Stimulated activated CD4-positive, alpha-beta T cell treated with anti-CD3 and anti-CD28 coated beads, Interleukin-15, amount 100 ng/mL, for 48 hours (primary cell): ENCODE measurements at places on chromosomes 2 and 18.

GRCh38 chr2:180446492-180446891 is 439.4 kb upstream of the CWC22 start:
- DNase-seq = no peak

- DNase-seq = no peak
These were observed 9.7 kb upstream of the CUL3 start for GRCh38 chr2:224594840-224595239.

DNA sequence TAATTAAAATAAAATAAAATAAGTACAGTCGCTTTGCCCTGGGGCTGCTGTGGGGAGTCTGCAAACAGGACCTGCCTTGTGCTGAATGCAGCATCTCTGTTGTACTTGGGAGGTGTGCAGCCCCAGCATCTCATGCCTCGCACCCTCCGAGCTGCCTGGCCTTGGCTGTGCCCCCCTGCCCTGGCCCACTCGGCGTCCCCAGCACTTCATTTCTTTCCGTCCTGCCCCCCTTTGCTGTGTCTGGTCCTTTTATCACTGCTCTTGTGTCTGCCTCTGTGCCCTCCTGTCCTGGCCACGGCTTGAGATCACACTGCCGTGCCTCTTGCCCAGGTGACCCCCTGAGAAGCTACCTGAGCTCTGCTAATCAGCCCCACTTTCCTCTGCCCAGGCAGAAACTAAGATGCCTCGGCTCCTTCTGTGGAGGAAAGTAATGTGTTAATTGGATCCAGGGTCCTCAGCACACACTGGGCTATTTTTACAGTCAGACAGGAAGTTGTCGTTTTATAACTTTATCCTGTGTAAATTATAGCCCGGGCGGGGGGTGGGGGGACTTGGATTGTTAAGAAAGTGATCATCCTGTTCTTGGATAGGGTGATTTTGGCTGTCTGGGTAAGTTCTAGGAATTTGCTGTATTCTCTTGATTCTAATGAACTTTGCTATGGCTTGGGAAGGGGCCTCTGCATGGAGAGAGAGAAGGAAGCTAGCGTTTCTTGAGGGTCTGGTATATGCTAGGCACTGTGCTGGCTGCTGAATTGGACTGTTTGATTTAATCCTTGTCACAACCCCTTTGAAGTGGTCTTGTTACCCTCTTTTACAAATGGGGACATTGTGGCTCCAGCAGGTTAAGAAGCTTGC is 69.4 kb downstream of the AGAP1 start:
- DNase-seq = no peak

DNA sequence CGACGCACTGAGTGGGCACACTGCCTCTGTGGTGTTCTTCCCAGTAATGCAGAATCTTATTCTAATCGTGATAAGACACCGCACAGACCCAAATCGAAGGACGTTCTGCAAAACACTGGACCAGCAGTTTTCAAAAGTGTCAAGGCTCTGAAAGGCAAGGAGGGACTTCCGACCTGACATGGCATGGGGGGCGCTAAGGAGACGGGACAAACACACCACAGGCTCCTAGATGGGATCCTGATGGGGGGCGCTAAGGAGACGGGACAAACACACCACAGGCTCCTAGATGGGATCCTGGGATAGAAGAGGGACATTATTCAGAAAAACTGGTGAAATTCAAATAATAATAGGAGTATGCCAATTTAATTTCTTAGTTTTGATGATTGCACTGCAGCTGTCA is 191.4 kb downstream of the LDLRAD4 start:
- no peak for DNase-seq
